Renal cortical epithelial cell (primary cell): ENCODE measurements at places on chromosomes 11 and 22.

GRCh38 chr11:88066090-88066489, 109.2 kb downstream of the RAB38 start:
- DNase-seq = no peak

GRCh38 chr11:26762089-26762488, 40.2 kb upstream of the SLC5A12 start:
- DNase-seq = peak; percentile 10

- DNase-seq = no peak
These were observed 16.3 kb upstream of the CLMP start for GRCh38 chr11:123211149-123211852.

DNA sequence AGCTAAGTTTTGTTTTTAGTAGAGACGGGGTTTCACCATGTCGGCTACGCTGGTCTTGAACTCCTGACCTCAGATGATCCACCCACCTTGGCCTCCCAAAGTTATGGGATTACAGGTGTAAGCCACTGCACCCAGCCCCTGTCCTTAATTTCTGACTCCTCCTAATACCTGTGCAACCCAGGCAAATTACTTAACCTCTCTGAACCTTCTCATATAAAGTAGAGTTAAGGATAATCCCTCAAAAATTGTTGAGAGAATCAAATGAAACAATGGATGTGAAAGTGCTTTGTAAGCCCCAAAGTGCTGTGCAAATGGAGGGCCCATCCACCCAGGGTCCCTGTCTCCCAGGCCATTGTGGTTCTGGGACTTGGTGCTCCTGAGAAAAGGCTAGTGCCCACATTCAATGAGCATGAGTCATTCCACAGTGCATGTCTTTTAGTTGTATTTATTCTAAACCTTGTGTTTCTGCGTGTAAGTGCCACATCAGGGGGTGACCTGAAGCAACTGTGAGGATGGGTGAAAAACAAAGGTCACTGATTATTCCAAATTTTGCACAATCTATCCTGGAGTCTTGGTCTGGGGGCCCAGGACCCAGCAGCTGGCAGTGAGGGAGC, 61.4 kb upstream of the PTPRJ start:
- peak; percentile 79 for DNase-seq

DNA sequence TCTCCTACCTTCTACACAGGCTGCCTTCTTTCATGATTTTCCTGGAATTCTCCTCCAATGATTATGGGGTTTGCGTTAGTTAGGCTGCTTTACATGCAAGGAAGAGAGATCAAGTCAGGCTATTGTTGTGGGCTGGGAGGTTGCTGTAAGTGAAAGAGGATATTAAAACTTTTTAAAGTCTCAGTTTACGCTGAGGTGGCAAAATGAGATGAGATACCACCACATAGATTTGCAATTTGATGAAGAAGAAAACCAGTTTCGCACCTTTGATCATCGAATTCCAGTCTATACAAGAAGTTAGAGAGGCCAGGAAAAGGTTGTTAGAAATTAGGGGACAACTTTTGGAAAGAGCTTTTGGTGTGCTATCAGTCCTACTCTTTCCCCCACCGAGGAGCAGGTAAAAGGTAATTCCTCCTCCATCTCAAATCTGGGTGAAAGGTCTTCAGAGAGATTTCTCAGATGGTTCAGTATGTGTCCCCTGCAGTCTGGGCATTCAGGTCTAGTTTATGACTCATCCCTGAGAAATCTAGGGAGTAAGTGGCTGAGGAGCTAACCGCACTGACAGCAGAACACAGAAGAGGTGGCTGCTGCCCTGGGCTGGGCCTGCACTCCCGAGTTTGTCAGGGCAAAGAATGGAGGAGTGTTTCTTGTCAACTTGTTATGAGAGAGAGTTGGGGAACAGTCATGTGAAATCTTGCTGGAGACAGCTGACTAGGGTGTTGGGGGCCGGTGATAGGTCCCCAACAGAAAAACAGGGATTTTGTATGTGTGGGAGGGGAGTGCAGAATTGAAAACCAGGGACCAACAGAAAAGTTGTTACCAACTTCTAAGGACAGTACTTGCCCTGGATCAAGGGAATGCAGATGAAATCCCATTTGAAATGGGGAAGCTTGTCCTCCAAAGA, 34.7 kb downstream of the CCDC83 start:
- DNase-seq = peak; percentile 93

GRCh38 chr22:24728790-24729637, 45.5 kb downstream of the PIWIL3 start:
- DNase-seq = no peak

DNA sequence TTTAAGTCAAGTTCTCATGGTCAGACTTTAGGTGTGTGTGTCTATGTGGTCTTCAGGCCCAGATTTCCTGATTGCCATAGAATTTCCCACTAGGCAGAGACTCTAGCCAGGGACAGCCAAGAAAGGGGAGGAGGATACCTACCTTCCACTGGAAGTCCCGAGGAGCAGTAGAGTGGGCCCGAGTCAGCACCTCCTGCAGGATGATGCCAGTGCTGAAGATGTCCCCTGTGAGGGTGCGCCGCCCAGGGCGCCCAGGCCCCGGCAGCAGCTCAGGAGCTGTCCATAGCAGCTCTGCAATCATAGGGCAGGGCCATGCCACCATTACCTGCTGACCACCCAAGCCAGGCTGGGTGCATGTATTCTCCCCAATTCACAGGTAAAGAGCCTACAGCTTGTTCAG, 41.6 kb upstream of the LRRC32 start:
- DNase-seq = no peak

- peak; percentile 65 for DNase-seq
These were observed 2.8 kb upstream of the PACSIN2 start for GRCh38 chr22:43017525-43018460.

GRCh38 chr22:18059473-18059872, 18.3 kb upstream of the PEX26 start:
- no peak for DNase-seq

DNA sequence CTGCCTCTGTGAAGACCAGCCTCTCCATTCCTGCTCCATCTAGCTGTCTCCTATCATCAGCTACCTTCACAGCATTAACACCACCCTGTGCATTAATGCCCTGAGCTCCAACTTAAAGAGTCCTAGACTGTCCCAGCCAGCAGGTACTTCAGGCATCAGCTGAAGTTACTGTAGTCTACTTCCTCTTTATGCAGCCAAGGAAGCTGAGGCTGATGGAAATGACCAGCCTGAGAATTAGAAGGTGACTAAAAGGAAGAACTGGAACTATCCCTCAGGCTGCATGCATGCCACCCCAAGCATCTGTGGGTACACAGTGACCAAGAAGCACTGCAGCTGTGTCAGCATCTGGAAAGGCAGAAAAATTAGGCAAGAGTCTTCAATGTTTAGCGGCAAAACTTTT, 28.2 kb downstream of the MS4A10 start:
- no peak for DNase-seq

DNA sequence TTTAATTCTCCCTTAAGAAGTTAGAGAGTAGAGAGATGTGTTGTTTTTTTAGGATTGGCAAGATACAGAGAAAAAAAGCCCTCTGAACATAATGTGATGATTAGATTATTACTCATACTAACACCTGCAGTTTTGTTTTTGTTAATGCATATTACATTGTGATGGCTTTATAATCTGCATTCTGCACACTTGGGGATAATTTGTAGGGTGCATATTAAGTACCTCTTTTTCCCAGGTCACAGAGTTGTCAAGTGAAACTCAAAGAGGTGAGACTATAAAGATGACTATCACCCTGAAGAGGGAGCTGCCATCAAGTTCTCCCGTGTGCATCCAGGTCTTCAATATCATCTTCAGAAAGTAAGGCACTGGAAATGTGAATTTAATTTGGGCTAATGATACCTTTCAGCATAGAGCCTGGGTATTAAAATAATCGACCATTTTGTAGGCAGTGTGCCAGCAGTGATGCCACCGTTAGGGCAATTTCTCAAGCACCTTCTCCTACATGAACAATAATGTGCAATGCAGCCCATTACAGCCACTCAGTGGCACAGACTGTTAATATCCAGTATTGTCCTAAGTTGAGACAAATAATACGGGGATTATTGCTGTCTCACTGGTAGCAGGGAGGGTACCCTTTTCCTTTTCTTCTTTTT, 16.2 kb downstream of the PIWIL4 start:
- DNase-seq = no peak

DNA sequence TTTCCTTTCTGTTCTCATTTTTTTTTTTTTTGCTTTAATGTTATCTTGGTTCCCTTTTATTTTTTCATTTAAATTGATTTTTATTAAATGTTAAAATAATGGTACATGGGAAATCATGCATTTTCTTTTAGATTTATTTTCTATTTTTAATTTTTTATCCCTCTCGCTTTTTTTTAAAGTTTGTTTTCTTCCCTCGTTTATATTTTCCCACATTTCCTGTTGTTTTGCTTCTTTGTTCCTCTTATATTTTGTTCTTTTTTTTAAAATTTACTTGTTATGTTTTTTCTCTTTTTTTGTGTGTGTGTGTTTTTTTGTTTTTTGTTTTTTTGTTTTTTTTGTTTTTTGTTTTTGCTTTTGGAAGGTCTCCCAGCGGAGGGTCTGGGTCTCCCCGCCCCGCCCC, 34.9 kb upstream of the EIF3D start:
- DNase-seq = no peak

- no peak for DNase-seq
These were observed 154.6 kb downstream of the TRIM29 start for GRCh38 chr11:119983240-119983732.

DNA sequence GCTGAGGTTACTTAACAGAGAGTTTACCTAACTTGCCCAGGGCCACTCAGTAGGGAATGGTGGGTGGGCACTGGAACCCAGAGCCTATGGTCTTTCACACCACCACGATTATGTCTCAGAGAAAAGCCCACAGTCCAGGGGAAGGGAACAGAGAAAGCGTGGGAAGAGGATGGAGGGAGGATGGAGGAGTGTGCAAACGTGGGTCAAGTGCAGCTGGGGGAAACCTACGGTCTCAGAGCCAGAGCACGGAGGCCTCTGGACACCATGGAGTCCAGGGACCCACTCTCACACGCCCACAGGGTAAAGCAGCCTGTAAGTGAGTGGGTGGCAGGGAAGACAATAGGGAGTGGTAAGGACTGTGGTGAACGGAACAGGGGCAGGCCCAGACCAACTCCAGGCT, 47.3 kb upstream of the SLC35C1 start:
- DNase-seq = no peak

- peak; percentile 64 for DNase-seq
These were observed 40.5 kb downstream of the TPCN2 start for GRCh38 chr11:69089258-69089657.

GRCh38 chr11:46222490-46223251, 54.8 kb upstream of the CREB3L1 start:
- DNase-seq = no peak

DNA sequence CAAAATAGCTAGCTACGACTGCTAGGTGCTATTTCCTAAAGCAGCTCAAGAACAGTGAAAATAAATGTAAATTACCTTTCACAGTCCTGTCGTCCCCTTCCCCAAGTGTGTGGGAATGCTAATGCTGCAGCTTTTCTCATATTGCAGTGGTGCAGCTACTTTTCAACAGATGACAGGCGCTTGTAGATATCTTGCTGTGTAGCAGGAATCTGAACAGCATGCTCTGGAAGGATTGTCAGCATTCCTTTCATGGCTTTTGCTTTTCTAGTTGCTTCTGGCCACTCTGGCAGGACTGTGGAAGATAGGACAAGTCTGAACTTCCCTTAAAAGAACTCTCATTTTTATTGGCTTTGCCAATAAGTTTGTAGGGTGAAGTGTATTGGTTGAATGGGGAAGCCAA, 18.8 kb downstream of the FAR1 start:
- no peak for DNase-seq

DNA sequence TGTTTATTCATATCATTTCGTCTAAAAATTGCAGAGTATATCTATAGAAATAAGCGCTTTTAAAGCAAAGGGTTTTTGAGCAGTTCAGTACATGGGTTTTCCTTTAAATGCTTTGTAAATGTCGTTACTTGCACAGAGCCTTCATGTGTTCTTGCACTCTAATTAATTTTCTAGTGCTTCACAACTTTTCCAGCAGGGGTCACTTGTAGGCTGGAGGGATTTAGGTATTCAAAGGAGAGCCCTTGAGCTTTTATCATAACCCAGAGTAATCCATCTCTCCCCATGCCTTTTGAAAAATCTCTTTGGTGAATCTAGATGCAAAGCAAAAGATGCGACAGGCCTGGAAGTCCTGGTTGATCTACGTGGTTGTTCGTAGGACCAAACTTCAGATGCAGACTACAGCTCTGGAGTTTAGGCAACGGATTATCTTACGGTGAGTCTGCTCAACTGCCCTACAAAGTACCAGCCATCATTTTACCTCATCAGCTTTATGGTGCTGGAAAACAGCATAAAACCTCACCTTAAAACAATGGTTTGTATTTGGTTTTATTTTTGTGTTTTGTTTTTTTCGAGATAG, 60.4 kb downstream of the SFI1 start:
- peak; percentile 32 for DNase-seq

DNA sequence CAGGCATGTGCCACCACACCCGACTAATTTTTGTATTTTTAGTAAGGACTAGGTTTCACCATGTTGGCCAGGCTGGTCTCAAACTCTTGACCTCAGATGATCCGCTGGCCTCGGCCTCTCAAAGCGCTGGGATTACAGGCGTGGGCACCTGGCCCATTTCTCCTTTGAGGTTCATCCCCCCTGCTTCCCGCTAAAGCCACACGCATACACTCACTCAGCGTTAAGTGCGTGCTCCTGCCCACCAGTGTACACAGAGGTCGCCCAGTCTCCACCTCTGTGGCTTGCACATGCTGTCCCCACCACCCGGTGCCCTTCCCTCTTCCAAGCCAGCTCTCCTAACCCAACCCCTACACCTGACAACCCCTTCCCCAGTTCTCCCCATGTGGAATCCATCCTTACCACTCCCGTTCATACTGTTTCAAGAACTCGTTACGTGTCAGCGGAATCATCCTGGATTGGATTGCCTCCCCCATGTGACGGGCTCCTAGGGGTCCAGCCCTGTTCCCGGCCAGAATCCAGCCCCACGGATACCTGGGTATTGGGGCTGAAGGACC, 15.7 kb upstream of the CYTH4 start:
- no peak for DNase-seq

- DNase-seq = no peak
These were observed 17.8 kb downstream of the SCUBE2 start for GRCh38 chr11:9073466-9074225.

DNA sequence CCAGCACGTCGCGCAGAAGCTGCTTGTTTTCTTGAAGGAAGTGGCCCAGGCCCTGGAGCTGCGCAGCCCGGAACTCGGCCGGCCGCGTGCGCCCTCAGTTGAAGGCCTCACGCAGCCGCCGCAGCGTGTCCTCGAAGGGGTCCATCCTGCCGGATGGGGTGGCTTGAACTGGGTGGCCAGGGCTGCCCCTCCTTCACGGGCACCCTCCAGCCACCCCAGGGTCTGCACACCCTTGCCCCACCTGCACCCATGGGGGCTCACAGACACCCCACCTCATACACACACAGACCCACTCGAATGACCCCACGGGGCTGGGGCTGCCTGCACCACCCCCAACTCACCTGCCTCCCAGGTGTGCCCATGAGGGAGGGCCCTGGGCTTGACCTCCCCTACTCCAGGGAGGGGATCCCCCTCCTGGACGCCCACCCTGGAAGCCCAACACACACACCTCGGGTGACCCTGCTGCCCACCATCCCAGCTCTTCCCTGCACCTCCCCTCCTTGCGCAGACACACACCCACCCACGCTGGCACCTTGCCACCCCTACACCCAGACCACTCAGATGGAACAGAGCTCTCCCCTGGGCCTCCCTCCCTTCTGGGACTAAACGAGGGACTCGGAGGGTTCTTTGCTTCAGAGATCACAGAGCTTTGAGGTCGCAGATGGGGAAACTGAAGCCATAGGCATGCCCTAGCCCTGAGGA, 6.8 kb downstream of the ALDH3B2 start:
- DNase-seq = no peak

GRCh38 chr11:33125025-33125424, 36.3 kb downstream of the CSTF3 start:
- no peak for DNase-seq
